Fibroblast of skin of left biceps (primary cell): ENCODE measurements at places on chromosomes 12 and 14.

DNA sequence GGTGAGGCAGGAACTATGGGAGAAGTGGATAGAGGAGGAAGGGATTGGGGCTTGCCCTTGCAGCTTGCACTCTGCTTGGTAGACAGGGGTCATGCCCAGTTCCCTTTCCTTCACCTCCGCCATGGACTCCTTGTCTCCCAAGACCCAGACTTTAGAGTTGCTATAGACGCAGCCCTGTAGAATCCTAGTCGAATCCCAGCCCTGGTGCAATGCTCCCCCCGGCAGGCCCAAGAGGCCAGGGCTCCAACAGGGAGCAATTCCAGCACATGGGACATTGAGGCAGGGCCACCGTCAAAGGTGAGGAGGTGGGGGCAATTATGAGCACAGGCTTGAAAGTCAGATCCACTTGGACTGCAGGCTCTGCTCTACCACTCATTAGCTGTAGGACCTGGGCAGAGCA, 29.5 kb upstream of the BCDIN3D start:
- DNase-seq, result no peak

DNA sequence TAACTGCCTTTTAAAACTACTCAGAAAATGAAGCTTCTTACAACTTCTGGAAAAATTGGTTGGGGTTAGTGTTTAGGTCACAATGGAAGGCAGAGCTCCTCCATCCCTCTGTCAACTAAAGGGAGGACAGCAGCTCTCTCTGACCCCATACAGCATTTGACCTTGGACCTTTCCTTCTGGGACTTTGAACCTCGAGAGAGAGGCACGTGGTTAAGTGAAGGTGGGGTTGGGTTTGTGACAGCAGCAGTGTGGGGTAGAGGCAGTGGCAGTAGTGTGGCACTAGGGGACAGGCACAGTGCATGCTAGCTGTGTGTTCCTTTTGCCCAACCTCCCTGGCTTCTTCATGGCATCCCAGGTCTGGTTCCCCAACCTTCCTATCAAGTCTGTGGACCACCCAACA, 9.4 kb upstream of the C12orf75 start:
- DNase-seq, result no peak

DNA sequence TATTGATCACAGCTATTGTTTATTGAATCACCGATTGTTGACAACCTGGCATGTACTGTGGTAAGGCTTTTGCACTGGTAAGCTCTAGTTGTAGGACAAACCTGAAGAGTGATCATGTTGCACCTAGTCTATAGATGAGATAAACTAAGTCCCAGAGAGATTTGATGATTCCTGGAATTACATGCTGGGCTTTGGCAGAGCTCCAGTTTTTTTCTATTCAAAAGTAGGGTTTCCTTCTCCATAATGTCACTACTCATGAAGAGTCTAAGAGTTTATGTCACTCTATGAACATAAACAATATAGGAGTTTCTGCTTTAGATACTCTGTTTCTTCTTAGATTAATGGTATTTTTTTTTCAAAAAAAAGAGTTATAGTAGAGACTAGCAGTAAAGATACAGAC, 72.0 kb downstream of the BMP4 start:
- DNase-seq, result no peak

DNA sequence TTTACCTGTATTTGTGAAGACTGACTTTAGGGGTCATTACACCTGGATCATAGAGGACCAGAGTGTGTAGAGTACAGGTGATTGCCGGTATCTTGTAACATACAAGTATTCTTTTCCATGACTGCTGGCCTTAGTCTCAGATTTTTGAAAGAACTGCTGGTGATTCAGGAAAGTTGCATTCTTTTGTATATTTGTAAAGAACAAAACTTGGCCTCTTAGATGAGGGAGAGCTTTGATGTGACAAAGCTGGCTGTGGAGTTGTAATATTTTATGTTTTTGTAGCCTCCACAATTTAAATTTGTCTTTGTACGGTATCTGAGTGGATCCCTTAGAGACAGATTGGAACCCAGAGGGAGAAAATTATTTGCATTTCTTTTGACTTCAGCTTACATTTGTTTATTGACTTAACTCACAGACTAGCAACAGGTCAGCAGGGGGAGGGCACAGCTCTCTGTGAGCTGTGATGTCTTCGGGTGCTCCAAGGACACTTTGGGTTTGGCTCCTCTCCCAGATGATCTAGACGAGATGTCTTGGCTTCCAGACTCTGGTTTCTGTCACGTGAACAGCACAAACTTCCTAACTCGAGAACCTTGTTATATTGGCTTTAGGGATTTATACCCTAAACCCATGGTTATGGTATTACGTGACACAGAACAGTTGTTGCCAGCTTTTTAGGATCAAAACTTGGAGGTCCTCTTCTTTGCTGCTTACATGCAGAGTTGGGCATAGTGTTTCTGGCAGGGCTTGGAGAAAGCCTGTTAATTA, 65.9 kb downstream of the DAAM1 start:
- peak; percentile 85 for DNase-seq

GRCh38 chr12:13044906-13045299, 722 bp downstream of the FAM234B start:
- no peak for DNase-seq

- peak; percentile 90 for DNase-seq
Observed at GRCh38 chr14:103606963-103607668, 21.9 kb upstream of the KLC1 start.

DNA sequence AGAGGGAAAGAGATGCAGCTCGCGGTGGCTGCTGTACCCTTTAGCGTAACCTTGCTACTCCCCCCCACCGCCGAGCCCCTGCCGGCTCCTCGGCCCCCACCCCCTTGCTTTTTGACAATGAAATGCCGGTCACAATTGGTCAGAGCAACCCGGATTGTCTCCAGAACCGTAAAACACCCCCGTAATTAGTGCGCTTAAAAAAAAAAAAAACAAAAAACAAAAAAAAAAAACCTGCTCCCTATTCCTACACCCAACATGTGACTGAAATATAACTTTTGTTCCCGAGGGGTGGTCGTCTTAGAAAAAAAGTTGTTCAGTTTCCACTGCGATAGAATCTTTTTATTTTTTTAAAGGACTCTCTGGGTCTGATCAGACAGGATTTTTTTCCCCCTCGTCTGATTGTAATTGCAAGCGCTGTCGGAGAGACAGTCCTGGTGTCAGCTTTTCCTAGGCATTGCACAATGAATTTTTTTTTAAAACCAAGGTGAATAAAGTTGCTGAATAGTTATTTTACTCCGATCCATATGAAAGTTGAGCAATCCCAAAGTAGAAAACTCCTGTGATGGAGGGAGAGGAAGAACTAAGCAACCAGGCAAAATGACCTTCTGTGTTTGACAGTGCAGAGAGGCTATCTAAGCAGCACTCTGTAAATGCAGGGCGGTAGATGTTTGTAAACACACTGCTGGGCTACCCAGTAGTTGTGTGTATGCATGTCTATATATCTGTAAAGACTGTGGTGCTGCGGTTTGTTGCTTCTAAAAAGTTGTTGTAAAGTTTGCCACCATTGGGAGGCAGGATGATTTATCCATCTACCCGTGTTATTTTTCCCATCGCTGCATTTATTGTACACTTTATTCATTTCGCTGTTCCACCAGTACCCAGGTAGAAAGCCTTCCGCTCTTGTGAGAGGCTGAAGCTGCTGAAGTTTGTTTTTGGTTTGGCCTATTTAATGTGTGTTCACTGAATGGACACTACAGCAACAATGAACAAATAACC, 1.1 kb downstream of the ETV6 start:
- no peak for DNase-seq

DNA sequence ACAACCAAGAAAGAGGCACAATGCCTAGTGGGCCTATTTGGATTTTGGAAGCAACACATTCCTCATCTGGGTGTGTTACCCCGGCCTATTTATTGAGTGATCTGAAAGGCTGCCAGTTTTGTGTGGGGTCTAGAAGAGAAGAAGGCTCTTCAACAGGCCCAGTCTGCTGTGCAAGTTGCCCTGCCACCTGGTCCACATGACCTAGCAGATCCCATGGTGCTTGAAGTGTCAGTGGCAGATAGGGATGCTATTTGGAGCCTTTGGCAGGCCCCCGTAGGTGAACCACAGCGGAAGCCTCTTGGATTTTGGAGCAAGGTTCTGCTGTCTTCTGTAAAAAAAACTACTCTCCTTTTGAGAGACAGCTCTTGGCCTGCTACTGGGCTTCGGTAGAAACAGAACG, 820.1 kb downstream of the TMTC2 start:
- DNase-seq, result no peak

DNA sequence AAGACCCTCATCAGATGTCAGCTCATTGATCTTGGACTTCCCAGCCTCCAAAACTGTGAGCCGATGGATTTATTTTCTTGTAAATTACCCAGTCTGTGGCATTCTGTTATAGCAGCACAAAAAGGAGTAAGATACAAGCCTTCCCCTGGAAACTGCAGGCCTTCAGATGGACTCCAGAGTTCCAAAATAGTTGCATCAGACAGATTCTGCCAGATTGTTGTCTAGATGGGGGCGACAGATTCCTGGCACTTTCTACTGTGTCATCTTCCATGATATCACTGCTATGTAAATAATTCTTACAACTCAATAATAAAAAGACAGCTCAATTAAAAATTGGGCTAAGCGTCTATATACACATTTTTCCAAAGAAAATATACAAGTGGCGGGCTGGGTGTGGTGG, 17.2 kb upstream of the MARK3 start:
- DNase-seq, result no peak

GRCh38 chr14:100056431-100056830, 8.8 kb upstream of the EVL start:
- no peak for DNase-seq

GRCh38 chr14:31387091-31387490, 33.3 kb downstream of the HEATR5A start:
- DNase-seq, result no peak

- DNase-seq, result no peak
Observed at GRCh38 chr12:92144631-92145480, 790 bp downstream of the BTG1 start.

GRCh38 chr14:93955850-93956481, 20.4 kb downstream of the ASB2 start:
- no peak for DNase-seq

DNA sequence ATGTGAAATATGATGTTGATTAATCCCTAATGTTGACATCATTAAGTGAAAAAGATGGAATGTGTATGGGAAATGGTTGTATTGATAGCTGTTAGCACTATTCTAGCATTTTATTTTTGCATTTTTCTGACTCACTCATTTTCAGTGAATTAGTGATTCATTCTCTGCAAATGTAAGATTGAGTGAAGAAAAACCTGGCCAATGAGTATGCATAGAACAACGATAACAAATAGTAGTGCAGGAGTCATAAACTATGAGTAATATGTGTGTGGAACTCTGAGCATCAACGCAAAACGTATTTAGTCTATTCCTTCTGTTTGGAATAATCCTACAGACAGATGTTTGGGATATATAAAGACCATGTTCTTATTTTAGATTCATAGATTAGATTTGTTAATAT, 76.3 kb upstream of the RTL1 start:
- DNase-seq, result peak; percentile 59

DNA sequence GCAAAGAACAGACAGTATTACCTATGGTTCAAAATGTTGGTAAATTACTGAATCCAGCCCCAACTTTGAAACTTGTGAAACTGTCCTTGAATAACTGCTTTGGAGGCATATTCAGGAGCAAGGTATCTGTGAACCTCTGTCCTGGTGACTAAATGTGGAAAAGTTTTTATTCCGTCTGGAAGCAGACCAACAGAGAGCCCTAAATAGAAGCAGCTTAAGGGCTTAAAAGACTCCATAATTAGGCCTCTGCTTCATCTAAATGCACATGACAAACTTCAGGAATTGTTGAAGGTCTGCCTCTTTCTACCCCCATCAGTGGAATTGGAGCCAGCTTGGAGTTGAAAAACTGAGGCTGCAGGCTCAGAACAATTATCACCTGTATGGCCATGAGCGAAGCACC, 276.5 kb downstream of the KCNH5 start:
- no peak for DNase-seq

- peak; percentile 37 for DNase-seq
Observed at GRCh38 chr12:47811581-47812484, 7.9 kb downstream of the HDAC7 start.

GRCh38 chr12:39314547-39314946, 128.4 kb downstream of the KIF21A start:
- DNase-seq, result no peak

DNA sequence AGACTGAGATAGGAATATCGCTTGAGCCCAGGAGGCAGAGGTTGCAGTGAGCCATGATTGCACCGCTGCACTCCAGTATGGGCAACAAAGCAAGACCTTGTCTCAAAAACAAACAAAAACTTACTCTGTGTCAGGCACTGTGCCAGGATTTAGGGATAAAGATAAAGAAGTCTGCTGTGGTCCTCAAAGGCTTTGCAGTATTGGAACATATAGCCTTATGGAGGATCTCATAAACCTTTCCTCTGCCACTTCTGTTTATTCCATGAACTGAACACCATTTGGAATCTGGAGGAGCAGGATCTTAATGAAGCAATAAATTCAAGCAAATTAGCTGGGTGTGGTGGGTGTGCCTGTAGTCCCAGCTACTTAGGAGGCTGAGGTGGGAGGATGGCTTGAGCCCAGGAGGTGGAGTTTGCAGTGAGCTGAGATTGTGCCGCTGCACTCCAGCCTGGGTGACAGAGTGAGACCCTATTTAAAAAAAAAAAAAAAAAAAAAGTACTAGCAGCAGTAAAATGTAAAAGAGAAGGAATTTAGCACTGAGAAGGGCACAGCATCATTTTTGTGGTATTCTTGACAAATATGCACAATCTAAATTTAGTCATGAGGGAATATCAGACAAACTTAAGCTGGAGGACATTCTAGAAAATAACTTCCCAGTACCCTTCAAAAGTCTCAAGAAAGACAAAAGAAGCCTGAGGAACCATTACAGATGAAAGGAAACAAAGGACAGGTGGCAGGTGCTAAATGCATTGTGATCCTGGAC, 27.1 kb downstream of the BMAL2 start:
- no peak for DNase-seq

DNA sequence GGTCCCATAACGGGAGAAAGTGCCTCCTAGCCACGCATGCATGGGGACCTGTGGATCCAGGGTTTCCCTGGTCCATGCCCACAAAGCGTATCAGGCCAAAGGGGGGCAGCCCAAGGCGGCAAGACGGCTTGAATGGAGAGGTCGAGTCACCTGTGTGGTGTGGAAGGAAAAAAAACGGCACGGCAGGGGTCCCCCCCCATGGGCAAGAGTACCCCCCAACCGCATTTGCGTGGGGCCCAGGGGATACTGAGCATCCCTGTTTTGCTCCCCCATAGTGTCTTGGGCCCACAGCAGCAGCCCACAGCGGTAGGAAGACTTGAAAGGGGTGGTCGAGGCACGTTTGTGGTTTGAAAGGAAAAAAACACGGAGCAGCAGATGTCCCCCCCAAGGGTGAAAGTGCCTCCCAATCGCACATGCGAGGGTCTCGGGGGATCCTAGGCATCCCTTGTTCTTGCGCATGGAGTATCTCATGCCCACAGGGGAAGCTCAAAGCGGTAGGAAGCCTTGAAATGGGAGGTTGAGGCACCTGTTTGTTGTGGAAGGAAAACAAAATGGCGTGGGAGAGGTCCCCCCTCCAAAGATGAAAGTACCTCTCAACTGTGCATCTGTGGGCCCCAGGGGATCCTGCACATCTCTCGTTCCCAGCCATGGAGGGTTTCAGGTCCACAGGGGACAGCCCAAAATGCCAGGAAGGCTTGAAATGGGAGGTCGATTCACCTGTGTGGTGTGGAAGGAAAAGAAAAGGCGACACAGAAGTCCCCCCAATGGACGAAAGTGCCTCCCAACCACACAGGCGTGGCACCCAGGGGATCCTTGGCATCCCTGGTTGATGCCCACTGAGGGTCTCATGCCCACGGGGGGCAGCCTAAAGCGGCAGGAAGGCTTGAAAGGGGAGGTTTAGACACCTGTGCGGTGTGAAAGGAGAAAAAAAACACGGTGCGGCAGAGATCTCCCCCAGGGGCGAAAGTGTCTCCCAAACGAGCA, 577.5 kb downstream of the ALG10 start:
- DNase-seq, result no peak
